ENCODE measurements at places on chromosomes 6 and 20.

GRCh38 chr6:40932366-40932765 is 106.7 kb downstream of the UNC5CL start:
- DNase-seq: no peak

DNA sequence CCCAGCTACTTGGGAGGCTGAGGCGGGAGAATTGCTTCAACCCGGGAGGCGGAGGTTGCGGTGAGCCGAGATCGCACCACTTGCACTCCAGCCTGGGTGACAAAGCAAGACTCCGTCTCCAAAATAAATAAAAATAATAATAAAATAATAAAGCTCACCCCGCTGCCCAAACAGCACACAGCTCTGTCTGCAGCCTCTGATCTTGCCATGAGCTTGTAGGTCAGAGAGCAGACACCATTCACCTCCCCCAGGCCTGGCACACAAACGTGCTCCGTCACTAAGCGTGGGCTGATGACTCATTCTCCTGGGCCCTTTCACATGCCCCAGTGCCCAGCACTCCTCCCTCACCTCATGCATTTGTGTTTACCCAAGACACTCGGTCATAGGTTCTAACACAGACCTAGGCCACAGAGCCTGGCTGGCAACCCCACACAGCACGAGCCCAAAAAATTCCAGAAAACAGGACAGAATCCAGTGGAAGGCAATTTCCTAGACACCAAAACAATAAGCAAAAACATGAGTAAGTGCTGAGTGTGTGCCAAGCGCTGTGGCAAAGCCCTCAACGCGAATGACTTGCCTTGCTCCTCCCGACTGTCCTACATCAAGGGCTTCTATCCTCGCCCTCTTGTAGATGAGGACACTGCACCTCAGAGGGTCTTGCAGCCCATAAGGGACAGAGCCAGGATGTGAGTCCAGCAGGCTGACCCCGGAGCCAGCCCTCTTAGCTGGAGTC is 18.0 kb downstream of the ATP9A start:
- DNase-seq: no peak

DNA sequence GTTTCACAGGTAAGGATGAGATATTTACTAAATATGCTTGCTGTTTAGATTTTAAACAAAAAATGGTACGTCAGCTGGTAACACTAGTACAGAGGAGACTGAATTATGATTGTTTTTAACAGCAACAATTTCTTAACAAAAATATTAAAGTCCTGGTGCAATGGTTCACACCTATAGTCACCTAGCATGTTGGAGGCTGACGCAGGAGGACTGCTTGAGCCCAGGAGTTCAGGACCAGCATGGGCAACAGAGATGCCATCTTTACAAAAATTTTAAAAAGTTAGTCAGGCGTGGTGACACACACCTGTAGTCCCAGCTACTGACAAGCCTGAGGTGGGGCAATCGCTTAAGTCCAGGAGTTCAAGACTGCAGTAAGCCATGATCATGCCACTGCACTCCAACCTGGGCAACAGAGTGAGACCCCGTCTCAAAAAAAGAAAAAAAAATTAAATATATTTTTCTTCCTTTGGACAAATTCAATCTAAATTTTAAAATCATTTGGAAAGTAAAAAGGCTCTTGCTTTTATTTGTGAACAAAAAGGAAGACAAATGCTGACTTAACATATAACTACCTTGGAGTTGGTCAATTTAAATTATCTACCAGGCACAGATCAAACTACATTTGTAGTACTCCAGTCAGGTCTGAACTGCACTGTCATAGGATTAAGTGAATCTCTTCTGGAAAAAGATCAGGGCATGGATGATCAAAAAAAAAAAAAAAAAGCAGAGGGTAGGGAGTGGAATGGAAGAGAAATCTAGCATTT is 38.2 kb upstream of the RUNX2 start:
- no peak for DNase-seq

DNA sequence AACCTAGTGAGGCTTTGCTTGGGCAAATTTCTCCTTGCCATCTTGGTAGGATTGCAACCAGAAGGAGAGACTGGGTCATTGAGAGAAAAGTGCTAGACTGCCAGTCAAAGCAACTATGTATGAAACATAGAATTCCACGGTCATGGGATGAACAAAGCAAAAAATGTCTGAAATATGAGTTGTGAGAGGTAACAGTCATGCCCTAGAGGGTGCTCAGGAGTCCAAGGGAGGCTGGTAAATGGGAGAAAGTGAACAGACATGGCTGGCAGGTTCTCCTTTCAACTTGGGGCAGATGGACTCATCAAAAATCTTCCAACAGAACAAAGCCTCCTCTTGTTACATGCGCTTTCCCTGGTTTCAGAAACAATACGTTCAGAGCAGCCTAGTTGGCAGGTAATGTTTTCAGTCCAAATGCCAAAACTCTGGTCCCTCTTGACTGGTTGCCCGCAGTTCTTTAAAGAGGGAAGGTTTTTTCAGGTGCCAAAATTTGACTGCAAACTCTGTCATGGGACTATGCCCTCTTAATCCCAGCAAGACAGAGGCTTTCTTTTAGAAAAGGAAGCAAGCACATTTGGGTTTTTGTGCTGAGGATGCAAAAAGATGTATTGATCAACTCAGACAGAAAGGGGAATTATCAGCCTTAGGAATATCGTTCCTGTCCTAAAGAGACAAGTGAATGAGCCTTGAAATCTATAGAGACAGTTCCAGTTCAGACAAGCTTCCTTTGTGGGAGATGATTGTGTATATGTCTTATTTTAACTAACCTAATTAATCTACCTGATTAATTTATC is 68.5 kb upstream of the SASH1 start:
- DNase-seq: no peak

GRCh38 chr20:52289956-52290565 is 98.5 kb upstream of the ZFP64 start:
- no peak for DNase-seq

- peak; percentile 25 for DNase-seq
Measured at GRCh38 chr20:10427060-10427692, 6.8 kb downstream of the MKKS start.

- no peak for DNase-seq
Measured at GRCh38 chr6:140380427-140381218, 1006.2 kb upstream of the CITED2 start.

DNA sequence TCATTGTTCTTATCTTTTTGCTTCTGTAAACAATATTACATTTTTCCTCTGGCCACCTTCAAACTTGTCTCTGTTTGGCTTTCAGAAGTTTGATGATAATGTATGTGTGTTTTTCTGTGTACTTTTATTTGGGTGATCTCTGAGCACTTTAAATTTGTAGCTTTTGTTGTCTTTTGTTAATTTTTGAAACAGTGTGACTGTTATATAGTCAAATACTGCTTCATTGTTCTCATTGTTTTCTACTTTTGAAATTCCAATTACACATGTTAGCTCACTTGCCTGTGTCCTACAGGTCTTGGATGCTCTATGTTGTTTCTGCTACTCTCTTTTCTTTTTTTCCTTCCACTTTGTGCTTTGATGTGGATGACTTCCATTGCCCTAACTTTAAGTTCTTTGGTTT is 460.1 kb upstream of the KHDRBS2 start:
- DNase-seq: no peak

DNA sequence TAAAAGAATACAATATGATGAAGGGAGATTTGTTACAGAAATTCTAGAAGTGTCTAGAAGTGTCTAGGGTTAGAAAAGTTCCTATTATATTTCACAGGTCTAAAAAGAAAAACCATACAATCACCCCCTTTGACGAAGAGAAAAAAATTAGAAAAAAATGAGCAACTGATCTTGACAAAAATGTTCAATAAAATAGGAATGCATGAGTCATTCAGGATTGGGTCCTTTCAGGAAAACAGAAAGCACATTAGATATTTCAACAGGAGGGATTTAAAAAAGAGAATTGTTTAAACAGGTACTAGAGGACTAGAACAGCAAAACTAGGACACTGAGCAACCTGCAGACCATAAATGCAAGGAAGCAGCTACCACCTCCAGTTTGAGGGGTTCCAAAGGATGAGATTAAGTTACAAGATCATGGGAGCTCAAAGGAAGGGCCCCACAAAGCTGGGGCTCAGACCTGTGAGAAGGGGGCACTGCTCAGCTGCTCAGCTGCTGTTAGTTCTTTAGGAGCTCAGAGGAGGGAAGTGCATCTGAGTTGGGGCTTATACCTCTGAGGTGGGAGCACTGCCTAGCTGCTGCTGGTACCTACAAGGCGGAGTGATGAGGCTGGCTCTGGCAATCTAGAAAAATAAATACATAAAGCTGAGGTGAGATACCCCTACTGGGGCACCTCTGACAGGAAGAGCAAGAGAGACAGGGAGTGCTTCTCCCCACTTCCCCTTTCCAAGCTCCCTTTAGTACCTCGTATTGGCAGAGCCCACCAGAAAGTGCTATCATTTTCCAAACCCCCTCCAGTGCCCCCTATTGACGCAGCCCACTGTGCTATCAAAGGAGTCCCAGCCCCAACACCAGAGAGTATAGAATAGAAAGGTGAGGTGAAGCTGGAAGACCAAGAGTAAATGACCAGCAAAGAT is 27.1 kb upstream of the BEND6 start:
- no peak for DNase-seq
